ENCODE measurements at places on chromosomes 1 and 21.

- H3K4me1 ChIP-seq, result peaks cover 22% of the 10 kb centered on the region
- no peak overlapping the region for H3K27ac ChIP-seq
- DNase-seq, result no peak
- no peaks in the 10 kb centered on the region for H3K27me3 ChIP-seq
- H3K36me3 ChIP-seq, result no peaks in the 10 kb centered on the region
- H3K4me3 ChIP-seq, result no peak overlapping the region
Observed at GRCh38 chr1:205923651-205924459, 19.4 kb downstream of the SLC26A9 start.

DNA sequence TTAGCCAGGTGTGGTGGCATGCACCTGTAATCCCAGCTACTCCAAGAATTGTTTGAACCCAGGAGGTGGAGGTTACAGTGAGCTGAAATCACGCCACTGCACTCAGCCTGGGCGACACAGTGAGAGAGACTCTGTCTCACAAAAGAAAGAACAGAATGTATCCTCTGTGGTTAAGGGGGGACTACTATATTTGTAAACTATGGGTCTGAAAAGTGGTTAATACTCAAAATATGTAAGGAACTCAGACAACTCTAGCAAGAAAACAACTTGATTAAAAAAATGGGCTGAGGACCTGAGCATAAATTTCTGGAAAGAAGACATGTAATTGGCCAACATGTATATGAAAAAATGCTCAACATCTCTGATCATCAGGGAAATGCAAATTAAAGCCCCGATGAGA, 11.2 kb downstream of the FNBP1L start:
- no peaks in the 10 kb centered on the region for H3K4me1 ChIP-seq
- H3K27ac ChIP-seq, result no peak overlapping the region
- no peaks in the 10 kb centered on the region for H3K36me3 ChIP-seq
- no peak overlapping the region for H3K4me3 ChIP-seq
- no peaks in the 10 kb centered on the region for H3K27me3 ChIP-seq

DNA sequence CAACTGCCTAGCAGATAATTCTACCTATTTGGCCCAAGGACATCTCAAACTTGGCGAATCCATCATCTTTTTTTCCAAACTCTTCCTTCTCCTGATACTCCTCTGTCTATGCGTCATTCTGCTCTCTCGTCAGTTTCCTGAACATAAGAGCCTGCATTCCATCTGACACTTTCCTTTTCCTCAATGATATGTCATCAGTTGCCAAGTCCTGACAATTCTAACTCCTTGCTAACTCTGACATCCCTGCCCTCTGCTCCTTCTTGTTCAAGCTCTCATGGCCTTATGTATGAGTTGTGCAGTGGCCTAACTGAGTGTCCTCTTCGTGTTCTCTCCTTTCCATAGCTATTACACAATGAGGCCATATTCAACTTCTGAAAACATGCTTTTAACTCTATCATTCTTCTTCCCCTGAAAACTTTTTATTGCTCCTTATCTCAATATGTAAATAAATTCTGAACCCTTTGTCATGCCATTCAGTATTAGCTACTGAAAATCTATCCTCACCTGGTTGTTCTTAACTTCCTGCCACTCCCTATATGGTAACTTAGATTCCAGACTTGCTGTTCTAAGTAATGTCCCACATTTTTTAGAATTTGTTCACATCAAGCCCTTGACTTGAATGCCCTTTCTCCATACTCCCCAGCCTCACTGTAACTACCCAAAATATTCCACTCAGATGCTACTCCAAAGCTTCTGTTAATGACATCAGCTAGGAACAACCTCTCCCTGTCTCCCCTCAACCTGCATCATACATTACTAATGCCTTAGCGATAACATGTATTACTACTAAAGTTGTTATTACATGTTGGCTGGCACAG, 11.5 kb downstream of the PALMD start:
- H3K36me3 ChIP-seq, result no peaks in the 10 kb centered on the region
- H3K27me3 ChIP-seq, result no peaks in the 10 kb centered on the region
- H3K4me3 ChIP-seq, result no peak overlapping the region

- DNase-seq, result no peak
Observed at GRCh38 chr1:192061556-192061955, 96.7 kb upstream of the RGS18 start.
